Hindlimb muscle (tissue), 1 donor: ENCODE measurements at places on chromosomes 3 and 15.

DNA sequence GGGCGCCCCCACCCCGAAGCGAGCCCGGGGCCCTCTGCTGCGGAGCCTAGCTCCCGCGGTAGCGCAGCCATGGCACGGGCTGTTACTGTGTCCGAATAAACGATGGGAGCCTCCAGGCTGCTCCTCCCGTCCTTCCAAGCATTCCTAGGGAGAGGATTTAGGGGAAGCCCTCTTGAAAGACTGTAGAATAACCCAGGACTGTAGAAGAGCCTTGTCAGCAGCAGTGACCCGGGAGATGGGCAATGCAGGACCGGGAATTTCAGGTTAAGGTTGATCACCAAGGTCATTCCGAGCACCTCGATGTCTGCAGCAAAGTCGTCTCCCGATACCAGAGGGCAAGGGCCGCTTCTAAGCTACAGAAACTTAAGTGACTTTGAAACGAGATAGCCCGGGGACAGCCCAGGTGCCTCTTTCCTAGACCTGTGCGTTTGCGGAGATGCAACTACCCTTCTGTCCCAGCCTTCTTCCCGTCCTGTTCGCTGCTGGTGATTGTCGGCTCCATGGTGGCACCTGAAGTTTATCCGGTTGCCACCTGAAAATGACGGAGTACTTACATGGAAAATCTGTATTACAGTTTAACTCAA is 753 bp upstream of the MYO5A start:
- DNase-seq = no peak

GRCh38 chr3:36447061-36447460 is 66.8 kb downstream of the STAC start:
- DNase-seq = no peak

DNA sequence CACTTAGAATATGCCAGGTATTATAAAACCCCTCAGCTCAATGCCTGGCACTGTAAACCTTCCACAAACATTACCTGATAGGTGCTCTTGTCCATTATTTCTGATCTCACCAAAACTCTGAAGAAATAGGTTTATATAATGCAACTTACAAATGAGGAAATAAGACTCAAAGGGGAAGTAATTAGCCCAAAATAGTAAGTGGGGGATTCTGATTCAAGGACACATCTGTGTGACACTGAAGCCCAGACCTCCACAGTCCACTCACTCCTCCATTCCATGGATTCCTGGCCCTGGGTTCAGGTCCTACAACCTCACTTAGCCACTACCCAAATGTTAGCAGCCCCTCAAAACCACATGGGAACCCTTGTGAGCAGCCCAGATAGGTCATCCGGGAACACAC is 49.9 kb downstream of the TRANK1 start:
- no peak for DNase-seq

GRCh38 chr3:44968447-44968858 is 7.5 kb downstream of the ZDHHC3 start:
- DNase-seq = no peak

DNA sequence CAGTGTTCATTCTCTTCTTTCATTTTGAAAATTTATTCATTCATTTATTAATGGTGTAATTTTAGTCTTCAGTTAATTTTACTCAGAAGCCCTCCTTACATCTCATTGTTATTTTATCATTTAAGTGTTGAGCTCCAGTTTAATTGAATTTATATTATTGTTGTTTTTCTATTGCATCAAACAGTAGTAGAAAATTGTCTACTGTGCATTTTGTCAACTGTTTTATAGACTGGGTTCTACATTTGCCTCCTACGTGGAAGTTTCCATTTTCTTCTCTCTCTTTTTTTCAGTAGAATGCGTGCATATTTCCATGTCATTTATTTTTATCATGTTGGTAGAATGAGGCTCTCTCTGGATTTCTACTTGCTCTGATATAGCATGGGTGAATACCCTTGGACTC is 487.4 kb downstream of the NR2F2 start:
- DNase-seq = no peak

DNA sequence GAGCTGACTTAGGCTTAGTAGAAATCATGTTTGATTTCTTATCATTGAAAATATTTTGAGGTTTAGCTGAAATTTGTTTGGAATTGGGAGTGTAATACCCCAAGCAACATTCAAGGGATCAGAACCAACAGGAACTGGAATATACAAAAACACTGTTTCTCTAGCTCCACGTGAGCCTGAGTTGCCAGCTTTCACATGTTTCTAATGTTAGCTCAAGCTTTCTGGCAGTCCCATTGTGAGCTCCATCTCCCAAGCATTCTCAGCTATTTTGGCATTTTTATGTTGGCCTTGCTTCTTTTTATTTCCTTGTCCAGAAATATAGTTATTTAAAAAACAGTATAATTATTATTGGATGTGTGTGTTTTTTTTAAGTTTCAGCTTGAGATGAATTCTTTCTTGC is 427.1 kb upstream of the DPH6 start:
- no peak for DNase-seq

- DNase-seq = no peak
Observed at GRCh38 chr15:79724312-79724711, 172.5 kb downstream of the MTHFS start.

GRCh38 chr3:152335273-152335672 is 66.5 kb downstream of the MBNL1 start:
- DNase-seq = no peak

DNA sequence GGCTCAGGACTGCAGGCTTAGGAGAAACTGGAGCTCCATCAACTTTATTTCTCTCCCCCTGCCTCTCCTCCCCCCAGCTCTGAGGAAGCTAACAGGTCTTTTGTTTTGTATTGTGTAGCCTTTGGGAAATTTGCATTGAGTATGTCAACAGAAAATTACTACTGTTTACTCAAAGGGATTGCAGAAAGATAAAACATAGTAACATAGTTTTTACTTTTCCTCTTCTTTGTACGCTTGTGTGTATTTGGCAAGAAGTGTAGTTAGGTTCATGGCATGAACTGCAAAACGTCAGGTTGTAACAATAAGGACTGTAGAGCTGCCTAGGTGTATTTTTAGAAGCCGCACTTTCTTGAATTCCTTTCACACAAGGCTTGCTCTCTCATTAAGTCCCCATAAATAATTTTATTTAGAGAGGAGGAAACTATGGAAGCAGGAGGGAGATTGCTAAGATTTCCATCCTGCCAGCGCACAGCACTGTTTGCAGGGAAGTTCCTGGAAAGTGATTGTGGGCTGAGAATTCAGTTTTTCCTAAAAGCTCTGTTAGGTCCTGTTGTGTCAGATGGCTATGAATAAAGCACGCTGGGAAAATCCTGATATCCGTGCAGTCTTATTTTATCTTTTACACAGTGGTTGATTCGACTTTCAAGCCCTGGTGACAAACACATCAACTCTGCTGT is 21.1 kb upstream of the SATB1 start:
- DNase-seq = peak; percentile 19

GRCh38 chr3:108669208-108669607 is 79.7 kb downstream of the DZIP3 start:
- DNase-seq = no peak

DNA sequence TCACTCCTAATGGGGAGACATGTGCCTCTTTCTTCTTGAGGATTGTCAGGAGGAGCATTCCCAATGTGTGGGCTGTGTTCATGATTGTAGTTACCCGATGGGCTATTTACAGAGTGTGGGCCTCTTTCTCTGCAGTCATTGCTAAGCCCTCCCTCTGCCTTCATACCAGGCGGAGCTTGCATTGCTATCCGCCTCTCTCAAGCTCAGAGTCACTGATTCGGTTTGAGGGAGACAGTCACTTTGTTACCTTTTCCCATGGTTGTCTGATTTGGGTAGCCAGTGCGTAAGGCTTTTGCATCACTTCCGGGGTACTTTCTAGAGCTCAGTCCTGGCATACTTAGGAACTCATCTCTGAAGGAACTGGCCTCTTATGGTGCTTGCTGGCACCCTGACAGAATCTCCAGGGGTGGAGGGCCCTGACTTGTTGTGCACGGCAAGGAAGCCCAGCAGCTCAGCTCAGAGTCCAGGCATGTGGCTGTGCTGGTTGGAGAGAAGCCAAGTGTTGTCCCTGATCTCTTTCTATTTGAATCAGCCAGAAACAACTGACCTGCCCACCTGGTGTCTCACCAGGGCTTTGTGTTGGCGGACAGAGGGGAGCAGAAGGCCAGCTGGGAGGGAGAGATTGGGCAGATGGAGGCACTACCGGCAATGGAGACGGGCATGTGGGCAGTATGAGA is 79.8 kb downstream of the EPHB1 start:
- DNase-seq = no peak

DNA sequence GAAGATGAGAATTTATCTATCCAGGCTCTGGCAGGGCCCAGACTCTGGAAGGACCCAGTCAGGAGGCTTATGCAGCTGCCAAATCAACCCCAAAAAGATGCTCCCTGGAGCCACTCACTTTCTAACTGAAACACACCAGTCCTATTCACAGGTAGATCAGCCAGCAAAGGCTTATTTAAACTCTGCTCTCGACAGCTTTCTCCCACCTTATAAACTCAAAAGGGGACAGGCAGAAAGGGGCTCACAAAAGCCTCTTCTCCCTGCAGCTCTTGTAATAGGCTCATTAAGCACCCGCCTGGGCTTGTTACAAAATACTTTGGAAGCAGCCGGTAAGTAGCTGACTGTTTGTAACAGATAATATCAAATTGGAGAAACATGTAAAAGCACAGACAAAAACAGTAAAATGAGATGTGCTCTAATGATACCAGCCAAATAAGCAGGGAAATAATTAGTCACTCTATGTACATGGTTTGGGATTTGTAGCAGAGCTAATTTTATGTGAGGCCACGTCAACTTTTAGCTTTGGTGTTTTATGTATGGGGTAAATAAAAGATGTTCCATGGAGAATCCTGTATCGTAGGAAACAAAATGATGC is 213.8 kb downstream of the NR2F2 start:
- DNase-seq = no peak

- no peak for DNase-seq
Observed at GRCh38 chr3:179021119-179021903, 50.3 kb downstream of the ZMAT3 start.

GRCh38 chr3:194344012-194344411 is 7.1 kb downstream of the CPN2 start:
- DNase-seq = peak; percentile 69

DNA sequence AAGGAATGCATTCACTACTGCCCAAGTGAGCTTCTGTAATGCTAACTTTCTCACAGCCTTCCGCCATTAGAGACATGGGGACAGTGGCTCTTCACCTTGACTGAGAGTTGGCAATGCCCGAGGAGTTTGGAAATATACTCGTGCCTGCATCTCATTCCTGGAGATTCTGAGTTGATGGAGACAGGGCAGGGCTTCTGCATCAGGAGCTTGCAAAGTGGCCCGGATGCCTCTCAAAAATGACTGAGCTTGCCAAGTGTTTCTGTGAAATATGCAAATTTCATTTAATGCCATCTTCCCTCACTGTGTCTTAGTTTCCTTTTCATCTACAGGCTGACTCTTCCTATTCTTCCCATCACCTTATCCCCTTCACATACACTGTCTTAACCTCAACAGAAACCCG is 346.2 kb downstream of the GRM7 start:
- DNase-seq = no peak

- no peak for DNase-seq
Observed at GRCh38 chr3:171850320-171850959, 7.3 kb downstream of the TMEM212 start.
